ENCODE measurements at places on chromosomes 4 and X.

DNA sequence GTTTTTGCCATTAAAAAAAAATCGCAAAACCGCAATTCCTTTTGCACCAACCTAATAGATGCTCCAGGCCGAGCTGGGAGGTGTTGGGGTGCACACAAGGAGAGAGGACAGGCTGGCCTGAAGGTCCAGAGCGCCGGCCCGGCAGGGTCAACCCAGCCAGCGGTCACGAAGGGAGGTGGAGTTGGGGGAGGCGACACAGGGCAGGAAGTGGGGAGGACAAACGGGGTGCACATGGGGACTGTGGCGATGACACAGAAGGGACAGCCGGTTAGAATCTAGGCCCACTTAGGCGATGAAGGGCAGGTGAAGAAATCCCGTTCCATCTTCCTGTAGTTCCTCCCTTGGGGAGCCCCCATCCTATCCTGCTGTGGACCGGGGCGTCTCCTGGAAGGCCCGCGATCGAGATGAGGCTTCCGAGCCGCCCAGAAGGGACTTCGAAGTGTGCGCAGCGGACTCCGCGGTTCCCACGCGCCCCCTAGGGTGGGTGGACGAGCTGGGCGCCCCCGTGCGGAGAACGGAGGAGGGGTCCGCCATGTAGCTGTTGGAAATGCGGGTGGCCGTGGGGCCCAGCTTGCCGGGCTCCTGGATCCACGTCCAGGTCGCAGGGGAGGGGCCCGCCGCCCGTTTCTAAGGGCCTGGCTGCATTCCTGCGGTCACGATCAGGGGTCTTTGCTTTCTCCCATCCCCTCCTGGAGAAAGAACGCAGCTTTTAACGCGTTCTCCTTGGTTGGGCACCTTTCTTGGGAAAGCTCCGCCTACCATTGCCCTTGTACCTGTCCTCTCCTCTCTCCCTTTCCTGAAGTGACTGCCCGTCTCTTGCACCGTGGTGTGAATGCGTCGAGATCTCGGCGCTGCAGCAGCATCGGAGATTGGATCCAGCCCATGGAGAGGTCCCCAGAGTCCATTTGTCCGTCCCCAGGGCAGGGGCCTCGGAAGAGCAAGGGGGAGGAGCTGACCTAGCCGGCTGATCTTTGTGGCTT, 17.0 kb upstream of the HPF1 start:
- no peak for DNase-seq

DNA sequence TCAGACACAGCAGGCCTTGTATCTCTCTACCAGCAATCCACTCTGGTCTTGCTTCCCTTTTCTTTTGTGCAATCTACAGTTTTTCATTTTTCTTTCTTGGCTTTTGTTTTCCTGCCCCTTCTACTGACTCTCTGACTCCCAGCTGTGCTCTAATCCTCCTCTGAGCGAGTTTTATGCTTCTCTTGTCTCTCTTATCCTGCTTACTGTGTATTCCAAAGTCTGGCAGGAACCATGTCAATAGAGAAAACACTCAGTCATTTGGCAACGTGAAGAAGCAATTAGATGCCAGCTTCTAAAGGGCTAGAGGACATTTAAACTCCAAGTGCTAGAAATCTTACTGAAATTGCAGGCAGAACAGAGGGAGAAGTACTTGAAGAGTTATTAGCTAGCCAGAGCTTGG, 984.6 kb upstream of the TENM3 start:
- DNase-seq = no peak

GRCh38 chrX:112636288-112636687, 43.5 kb downstream of the LHFPL1 start:
- DNase-seq = no peak

DNA sequence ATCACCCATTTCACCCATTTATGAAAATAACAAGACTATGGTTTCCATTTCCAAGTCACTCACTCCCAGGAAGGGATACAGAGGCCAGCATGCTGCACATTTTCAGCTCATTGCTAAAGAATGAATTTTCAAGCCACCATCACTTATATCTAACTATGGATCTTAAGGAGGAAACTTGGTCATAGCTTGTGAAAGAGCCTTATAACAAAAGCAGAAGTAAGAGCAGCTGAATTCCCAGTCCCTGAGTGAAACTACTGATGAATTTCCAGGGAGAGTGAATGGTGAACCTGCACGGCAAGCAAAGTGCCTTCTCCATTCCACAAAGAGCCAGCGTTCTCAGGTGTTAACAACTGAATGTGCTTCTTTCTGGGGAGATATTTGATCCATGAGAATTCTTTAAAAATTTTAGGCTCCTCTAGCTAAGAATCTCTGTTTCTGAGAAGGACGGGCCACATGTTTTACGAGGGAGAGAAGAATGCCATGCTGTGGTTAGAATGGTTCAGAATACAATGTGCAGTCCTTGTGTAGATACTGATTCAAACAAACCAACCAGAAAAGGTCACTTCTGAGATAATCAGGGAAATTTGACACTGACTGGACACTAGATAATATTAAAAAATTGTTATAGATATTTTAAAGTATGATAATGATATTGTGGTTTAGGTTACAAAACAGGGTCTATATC, 24.0 kb downstream of the BTC start:
- no peak for DNase-seq

DNA sequence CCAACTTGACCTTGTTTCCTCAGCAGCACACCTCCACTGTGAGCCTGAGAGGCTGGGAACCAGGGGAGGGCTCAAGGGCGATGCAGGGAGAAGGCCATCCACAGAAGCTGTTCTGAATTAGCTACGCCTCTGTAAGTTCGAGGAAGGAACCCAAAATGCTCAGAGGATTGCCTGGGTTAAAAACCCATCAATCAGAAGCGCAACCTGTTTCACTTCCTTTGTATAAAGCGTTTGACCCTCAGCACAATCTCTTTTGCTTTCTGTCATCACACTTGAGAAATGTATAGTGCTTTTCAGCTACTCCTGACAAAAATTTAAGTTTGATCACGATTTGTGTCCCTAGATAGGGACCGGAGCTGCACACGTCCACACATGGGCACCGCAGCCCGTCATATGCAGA, 48.0 kb upstream of the MAP3K15 start:
- no peak for DNase-seq

- no peak for DNase-seq
These were observed 145.0 kb upstream of the CT83 start for GRCh38 chrX:116607776-116608175.

- DNase-seq = no peak
These were observed 59.8 kb downstream of the ARSJ start for GRCh38 chr4:113919611-113920010.

DNA sequence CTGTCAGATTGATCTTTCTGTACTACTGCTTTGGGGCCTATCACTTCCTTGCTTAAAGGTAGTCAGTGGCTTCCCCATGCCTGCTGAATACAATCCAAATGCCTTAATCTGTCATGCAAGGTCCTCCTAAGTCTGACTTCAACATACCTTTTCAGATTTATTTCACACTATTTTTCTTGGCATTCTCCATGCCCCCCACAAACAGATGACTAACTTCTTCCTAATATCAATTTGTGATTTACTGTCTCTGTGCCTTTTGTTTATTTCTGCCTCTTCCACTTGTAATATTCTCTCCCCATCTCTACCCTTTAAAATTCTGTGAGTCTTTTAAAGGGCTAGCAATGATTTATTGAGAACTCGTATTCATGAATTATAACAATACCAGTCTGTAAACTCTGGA, 41.8 kb downstream of the OCRL start:
- no peak for DNase-seq

- no peak for DNase-seq
These were observed 413.8 kb downstream of the RAPGEF2 start for GRCh38 chr4:159516556-159517140.

- no peak for DNase-seq
These were observed 85.0 kb downstream of the HPGD start for GRCh38 chr4:174437324-174437723.

GRCh38 chr4:38146383-38146782, 186.2 kb downstream of the PTTG2 start:
- DNase-seq = no peak

DNA sequence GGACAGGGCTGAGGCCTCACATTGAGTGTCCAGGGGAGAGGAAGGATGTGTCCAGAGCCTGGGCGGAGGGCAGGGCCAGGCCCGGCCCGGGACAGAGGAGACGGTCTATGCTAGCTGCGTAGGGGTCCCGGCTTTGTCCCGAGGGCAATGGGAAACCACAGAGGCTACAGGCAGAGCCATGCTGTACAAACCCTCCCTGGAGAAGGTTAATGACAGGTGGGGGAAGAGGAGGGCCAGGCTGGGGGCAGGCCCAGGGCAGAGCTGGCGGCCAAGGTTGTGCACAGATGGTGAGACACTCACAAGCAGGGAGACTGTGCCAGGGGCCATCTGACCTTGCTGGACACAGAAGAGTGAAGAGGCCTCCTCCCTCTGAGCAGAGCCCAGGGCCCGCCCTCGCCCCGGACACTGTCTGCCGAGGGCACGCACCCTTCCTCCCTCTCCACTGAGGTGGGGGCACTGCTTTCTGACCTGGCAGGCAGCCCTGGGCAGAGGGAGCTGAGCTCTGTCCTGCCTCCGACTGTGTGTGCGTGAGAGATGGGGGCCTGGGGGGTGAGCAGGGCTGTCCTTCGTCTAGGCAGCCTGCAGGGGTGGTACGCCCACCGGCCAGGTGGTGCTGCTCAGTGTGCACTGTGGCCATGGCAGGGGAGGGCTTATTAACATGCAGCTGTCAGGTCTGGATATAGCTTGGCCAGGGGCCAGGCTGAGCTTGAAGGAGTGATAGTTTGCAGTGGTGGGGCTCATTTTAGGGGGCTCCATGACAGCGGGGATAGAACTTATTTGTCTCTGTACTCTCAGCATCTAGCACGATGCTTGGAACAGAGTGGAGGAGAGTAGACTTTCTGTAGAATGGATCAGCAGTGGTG, 75.7 kb upstream of the LRPAP1 start:
- DNase-seq = no peak

DNA sequence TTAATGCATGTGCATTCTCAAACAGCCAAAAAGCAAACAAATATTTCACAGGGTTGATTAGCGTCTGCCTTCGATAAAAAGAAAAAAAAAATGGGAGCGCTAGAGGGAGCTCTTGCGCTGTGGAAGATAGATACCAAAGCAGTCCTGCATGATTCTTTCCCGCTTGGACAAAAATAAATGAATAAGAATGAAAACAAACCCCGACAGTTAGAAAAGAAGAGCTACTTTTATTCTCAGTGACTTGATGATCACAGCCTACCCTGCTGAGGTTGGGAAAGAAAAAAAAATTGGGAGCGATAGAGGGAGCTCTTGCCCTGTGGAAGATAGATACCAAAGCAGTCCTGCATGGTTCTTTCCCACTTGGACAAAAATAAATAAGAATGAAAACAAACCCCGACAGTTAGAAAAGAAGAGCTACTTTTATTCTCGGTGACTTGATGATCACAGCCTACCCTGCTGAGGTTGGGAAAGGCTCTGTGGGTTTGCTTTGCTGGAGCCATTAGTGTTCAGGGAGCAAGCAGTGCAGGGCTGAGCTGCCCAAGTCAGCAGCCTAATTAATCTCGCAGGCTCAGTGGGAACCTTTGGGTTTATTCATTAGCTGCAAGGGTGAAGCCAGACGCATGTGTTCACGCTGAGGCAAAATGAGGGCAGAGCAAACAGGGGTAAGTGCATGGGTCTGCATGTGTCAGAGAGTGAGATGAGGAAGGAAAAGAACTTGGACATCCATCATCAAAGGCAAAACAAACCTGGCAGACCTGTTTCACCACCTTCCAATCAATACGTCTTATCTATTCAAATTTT, 249.3 kb upstream of the PRKX start:
- DNase-seq = no peak

DNA sequence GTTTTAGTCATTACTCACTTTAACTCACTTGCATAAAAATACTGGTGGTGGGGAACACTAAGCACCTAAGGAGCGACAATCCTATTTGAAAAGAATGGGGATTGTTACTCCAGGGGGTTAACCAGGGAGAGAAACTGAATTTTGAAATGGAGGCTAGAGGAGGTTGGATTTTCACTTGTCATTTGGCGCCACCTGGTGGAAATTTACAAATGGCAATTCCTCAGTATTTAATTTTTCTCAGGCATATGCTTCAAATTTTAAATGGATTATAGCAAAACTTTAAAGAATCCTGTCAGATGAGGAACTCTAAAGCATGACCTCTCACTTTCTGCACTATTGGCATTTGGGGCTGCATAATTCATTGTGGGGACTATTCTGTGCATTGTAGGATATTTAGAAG, 2.7 kb upstream of the GEMIN8 start:
- DNase-seq = peak; percentile 20

- no peak for DNase-seq
These were observed 28.0 kb downstream of the SLC10A6 start for GRCh38 chr4:86821151-86821550.

DNA sequence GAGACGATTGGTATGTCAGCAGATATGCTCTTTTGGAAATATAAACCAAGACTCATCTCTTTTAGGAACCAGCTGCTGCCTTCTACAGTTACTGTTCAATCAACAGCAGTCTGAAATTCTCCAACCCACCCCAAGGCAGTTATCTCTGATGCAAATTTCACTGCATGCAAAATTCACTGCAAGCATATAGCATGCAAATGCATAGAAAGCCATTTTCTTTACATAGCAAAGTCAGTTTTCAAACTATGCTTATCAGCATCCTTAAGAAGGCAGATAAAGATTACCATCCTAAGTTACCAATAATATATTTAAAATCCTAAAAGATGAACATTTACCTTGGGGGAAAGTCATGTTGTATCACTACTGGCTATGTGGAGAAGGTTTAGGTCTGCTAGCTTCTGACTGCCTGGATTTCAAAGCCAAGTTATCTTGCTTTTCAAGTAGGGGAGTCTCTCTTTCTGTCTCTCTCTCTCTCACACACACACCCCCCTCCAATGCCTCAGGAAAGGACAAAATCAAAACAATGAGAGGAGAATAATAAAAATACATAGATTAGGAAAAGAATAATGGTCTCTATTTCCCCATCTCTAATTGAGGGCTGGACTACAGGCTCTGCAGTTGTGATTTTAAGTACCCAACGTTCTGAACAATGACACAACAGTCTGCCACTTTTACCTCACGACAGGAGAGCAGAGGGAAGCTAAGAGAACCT, 1.5 kb downstream of the NMU start:
- DNase-seq = no peak

GRCh38 chr4:168549143-168549542, 52.3 kb downstream of the PALLD start:
- DNase-seq = no peak

- no peak for DNase-seq
These were observed 22.0 kb downstream of the KLHL15 start for GRCh38 chrX:24005028-24005427.

- no peak for DNase-seq
These were observed 1008.9 kb upstream of the PCDH7 start for GRCh38 chr4:29711226-29711625.

- no peak for DNase-seq
These were observed 18.4 kb downstream of the ZNF827 start for GRCh38 chr4:145920205-145920604.

DNA sequence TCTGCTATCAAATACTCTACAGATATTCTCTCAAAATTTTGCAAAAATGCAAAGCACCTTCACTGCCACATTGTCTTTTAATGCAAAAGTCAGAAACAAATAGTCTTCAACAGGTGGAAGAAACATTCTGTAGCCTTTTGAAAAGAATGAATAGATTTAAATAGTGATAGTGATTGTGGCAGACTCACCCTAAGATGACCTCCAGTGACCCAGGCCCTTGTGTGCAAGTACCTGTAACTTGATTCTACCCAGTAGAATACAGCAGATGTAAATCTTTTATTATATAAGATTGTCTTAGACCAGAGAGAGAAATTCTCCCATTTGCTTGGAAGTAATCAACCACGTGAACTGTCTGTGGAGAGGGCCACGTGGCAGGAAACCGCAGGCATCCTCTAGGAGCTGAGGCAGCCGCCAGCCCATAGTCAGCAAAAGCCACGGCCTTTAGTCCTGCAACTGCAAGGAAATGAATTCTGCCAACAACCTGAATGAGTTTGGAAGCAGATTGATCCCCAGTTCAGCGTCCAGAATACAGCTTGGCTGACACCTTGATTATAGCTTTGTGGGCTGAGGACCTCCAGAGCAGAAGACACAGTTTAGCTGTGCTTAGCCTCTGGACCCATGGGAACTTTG, 272.5 kb downstream of the ARHGAP10 start:
- no peak for DNase-seq
